ENCODE measurements at places on chromosomes 13 and 19. TPM values are rescaled to one million over a fixed set of nuclear protein-coding genes. Genes with fewer than 3 reads are reported as not detected.
A peak's percentile ranks its signal among the peaks of the same experiment; 100 is the strongest.

The CGB1 gene
- not detected for polyA plus RNA-seq

DNA sequence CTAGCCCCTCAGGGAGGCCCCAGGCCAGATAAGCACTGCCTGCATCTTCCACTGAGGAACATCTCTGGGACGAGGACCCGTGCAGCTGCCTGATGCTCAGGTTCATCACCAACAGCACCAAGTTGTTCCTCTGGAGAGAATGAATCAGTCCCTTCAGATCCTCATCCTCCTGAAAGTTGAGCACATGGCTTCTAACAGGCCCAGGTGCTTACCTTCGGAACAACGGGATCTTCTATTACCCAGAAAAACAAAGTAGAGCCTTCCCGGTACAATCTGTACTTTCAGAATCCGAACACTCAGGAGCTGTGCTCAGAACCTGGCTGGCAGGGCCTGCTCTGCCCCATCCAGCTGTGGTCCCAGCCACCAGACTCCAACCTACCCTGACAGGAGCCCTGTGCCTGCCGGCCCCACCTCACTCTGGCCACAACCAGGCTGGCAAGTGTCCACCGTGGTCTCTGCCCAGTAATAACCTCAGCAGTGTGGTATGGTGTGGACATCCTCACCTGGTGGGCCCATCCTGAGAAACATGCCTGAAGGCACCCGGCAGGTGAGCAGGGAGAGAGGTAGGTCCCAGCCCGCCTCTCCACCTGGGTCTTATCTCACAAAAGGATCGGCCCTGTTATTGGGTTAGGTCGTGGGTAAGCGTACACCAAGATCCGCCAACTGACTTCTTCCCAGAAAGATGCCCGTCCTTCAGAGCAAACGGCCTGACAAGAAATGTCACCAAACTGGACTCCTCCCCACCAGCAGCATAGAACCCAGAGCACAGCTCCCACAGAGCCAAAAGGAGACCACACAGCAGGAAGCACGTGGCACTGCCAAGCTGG is 34.1 kb downstream of the ELL start:
- no peak for DNase-seq

The ZNF773 gene
- 13.1 TPM for polyA plus RNA-seq

- DNase-seq = no peak
These were observed 8.4 kb upstream of the SIGLEC12 start for GRCh38 chr19:51509823-51510660.

- no peak for DNase-seq
These were observed 10.8 kb upstream of the PRKD2 start for GRCh38 chr19:46727757-46728156.

DNA sequence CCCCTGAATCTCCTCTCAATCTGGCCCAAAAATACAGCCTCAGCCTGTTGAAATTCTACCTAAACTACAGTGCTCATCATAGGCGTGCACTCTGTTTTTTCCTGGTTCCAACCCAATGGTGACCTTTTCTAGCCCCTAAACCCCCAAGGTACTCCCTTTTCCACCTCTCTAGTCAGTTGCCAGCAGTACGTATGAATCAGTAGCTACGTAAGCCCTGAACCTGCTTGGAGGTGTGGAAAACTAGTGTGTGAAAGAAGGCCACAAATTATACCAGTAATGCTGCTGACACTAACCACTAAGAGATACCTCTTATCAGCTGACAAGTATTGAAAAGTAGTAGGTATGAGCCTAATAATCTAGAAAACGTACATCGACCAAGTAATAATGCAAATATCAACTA is 60.9 kb downstream of the FOXO1 start:
- DNase-seq = no peak

DNA sequence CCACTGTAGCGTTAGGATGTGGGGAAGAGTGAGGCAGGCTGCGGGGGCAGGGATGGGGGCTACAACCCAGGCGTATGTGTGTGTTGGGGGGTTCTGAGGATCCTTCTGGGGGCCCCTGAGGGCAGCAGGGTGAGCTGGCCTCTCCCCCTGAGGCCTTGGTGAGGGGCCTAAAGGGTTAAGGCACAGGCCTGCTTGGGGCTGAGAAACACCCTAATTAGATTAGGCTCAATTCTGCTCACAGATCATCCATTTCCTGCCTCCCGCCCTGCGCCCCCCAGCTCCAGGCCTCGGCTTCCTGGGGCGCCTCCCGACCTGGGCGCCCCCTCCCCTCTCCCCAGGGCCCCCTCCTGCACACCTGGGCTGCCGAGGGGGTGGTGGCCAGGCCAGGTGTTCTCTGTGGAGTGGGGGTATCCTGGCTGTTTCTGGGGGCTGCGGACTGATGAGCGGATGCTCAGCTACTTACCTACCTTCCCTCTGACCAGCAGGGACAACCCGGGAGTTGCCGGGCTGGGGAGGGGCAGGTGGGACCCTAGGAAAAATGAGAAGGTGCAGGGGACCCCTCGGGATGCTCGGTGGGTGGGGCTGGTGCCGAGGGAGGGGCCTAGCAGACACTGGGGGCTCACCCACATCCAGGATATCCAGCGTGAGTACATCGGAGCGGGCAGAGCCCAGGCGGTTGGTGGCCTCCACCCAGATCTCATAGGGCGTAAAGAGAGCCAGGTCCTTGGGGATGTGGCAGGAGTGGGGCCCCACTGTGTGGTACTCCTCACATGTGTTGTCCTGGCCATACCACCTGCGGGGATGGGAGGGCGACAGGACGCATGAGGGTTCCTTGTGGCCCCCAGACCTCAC is 8.6 kb downstream of the CRLF1 start:
- no peak for DNase-seq

The FCGBP gene
- polyA plus RNA-seq = not detected

GRCh38 chr13:53250272-53250875 is 221.8 kb downstream of the OLFM4 start:
- DNase-seq = peak; percentile 1

- DNase-seq = no peak
These were observed 22.2 kb upstream of the SERPINE3 start for GRCh38 chr13:51317262-51317661.

DNA sequence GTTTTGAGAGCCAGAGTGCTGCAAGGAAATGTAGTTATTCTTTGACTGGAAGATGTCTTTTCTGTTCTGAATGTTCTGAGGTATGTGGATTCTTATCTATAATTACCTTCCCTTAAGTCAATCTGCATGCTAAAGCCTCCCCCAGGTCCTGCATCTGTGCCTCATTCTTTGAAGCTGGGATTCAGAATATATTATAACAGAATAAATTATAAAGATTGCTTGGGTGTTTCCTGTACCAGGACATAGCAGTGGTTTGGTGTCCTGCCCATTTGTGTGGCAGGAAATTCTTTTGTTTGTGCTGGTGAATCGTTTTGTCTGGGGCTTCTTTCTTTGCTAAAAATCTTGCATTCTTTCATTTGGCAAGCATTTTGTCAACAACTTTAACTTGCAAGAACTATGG is 60.2 kb downstream of the ITGBL1 start:
- no peak for DNase-seq
